ENCODE measurements at places on chromosomes 5 and 9.

DNA sequence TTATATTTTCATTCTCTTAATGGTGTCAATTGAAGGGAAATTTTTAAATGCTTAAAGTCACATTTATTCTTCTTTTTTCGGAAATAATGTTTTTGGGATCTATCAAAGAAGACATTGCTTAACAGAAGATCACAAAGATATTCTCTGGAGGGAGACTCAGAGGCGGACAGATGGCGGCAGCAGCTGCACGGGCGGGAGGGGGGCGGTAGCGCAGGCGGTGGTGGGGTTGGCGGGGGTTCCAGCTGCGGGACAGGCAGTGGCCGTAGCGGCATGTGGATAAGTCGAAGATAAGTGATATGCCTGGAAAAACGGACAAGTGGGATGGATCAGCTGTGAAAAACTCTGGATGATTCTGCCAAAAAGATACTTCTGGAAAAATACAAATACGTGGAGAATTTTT is 31.6 kb upstream of the ZDHHC11B start:
- DNase-seq: no peak

DNA sequence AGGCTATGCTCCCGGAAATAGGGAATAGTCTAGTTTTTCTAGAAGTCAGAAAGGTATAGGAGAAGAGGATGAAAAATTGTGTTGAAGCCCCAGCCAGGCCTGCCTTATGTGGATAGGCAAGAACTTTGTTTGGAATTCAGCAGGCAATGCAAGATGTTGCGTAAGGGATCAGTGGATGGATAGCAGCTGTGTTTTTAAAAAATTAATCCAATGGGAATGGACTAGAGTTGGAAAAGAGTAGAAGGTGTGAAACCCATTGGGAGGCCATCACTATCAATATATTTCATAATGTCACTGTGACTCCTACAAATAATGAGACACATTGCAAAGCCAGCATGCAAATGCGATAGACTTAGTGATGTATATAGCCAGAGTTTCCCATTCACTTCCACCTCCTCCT is 281.9 kb downstream of the MARCHF11 start:
- no peak for DNase-seq

GRCh38 chr5:80057921-80058320 is 22.8 kb downstream of the THBS4 start:
- DNase-seq: no peak

DNA sequence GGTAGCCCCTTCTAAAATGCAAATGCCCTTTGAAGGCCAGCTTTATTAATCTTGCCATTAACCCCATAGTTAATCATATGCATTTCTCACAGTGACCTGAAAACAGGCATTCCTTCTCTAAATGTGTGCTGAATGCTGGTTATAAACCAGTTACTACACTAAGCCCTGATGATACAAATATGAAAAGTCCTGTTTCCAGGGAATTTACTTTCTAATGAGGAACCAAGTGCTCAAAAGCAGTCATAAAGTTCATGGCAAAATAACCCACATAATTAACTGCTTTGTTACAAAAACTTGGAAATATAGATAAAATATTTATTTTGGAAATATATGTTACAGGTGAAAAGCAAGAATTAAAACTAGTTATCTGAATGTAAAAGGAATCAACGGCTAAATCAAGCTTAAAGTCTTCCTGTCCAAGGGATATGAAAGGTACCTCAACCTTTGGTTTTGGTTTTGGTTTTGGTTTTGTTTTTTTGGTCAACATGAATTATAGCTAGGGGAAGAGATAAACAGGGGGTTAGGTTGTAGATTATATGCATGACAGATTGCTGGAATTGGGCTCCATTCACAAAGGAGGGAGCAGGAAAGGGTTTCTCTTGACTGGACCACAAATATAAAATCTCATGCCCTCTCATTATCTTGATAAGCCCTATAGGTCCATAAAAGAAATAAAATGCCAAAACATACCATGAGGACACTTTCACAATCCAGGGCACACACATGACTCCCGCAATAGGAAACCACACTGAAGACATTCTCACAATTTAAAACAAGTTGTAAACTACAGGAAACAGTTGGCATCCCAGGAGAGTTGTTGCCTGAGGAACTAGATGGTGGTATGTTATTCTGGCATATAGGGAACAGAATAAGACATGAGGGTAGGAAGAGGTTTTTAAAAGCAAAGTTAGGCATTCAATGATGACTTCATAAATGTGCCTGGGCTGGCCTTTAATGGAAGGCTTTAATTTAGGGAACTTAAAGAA is 46.7 kb upstream of the MACIR start:
- no peak for DNase-seq

DNA sequence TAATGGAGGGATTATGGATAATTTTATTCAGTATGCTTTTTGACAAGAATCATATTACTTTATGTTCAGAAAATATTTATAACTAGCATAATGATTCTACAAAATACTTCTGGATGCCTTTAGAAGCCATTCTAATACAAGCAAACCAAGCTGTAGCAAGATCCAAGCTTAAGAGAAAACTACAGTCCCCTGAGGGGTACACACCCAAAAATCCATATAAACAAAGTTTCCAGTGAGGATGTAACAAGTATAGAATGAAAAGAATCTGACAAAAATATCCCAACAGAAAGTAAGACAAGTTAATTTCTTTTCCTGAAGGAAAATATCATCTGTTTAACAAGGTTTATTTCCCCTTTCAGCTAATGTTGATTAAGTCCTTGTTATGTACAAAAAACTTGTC is 53.9 kb downstream of the MLLT3 start:
- no peak for DNase-seq

DNA sequence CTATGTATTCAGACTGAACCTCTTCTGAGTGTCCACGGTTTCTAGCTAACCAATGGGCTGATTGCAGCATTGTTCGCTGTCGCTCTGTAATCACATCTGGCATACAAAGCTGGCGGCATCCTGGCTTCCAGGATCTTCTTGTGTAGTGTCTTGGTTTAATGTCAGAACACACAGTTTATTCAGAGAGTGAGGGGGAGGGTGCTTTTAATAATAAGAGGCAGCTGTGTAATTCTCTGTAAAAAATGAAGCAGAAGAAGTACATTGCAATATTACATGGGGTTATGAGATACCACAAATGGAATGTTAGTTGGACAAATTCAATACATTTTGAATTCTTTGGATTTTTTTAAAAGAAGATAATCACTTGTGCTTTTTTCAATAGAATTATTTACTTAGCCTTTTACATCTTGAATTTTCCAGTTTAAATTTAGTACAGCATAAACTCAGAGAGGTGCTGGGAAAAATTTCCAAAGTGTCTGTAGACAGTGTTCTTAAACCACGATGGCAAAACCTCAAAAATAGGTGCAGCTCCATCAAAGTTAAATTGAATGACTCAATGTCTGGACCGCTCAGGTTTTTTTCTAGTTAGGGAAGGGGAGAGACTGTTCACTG is 206.0 kb downstream of the PCSK1 start:
- DNase-seq: no peak

GRCh38 chr5:69134126-69134525 is 32.8 kb upstream of the CCNB1 start:
- no peak for DNase-seq

DNA sequence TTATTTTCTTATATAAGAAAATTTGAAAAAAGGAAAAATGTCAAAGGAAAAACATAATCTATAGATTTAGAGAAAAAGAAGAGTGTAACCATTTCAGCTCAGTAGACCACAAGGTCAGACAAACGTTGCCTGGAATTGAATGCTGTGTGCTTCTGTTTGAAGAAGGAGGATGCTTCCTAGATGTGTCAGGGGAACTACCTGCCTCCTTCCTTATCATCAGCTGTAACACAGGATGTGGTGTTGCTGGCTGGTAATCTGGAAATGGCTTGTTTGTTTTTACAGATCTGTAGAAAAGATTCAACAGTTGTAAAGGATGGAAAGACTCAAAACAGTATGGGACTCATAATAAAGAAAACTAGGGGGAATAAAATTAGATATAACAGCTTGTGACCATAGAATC is 160.7 kb upstream of the MEF2C start:
- no peak for DNase-seq

- peak; percentile 79 for DNase-seq
These were observed 500 bp upstream of the GNAQ start for GRCh38 chr9:78031893-78032729.

GRCh38 chr5:76617675-76618074 is 5.5 kb downstream of the F2RL2 start:
- no peak for DNase-seq

- DNase-seq: no peak
These were observed 31.3 kb upstream of the HTR4 start for GRCh38 chr5:148685520-148686134.

DNA sequence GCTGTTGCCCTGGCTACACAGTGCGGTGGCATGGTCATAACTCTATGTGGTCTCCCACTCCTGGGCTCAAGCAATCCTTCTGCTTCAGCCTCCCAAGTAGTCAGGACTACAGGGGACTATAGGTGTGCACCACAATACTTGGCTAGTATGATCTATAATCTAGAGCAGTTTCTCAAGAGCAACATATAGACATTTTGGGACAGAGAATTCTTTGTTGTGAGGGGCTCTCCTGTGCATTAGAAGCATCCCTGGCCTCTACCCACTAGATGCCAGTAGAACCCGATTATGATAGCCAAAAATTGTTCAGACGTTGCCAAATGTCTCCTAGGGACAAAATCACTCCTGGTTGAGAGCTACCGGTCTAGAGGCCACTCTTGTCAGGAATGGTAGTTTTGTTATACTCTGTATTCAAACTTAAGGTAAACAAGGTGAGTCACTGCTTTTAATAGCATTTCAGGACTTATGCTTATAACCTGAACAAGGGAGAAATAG is 7.2 kb downstream of the ANKHD1 start:
- peak; percentile 13 for DNase-seq

DNA sequence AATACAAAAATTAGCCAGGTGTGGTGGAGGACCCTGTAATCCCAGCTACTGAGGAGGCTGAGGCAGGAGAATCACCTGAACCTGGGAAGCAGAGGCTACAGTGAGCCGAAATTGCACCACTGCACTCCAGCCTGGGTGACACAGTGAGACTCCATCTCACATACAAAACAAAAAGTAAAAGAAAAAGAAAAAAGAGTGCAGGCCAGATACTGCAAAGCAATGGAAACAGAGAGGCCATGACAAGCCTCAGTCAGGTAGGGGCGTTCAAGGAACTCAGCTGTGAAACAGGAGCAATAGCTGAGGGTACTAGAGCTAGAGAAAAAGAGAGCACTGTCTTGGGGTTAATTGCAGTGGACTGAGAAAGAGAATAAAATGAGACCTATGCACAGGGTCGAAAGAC is 56.2 kb downstream of the TIMD4 start:
- no peak for DNase-seq

- no peak for DNase-seq
These were observed 40.3 kb downstream of the SLC24A2 start for GRCh38 chr9:19748278-19749126.

DNA sequence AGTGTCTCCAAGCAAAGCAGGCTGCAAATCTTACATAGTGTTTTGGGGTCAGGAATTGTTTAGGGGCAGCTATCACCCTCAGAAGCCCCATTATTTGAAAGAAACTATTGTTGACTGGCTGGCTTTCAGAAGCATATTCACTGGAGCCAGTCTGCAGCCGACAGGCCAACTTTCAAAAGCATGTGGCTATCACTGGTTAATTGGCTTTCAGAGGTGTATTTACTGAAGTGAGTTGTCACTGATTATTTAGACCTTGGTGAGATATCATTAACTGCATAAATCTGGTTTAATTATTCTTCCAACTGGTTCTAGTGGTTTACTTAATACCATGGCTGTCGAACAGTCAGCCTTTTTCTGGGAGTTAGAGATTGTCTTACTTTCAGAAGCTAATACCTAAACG is 247.0 kb downstream of the CWC27 start:
- DNase-seq: no peak

DNA sequence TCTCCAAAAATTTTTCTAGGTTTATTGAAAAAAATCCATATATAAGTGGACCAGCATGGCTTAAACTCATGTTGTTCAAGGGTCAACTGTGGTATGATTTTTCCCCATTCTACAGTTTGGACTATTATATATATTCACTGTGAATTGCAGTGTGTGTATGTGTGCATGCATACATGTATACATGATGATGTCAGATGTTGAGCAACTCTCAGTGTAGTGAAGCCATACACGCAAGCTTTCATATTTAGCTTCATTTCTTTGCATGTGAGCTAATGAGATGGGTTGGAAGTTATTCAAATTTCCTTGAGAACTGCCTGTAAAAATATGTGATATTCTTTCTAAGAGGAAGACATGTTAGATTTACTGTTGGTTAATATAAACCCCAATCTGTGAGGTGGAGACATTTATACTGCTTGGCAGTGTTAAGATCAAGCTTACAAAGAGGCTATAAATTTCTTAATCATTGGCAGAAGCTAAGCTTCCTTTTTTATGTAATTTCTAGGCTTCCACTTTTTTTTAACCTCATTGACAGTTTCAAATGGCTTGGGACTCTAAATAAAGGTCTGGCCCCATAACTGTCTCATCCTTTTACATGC is 134.8 kb downstream of the GABRG2 start:
- no peak for DNase-seq

GRCh38 chr9:118473521-118473920 is 769.3 kb downstream of the TLR4 start:
- DNase-seq: no peak

DNA sequence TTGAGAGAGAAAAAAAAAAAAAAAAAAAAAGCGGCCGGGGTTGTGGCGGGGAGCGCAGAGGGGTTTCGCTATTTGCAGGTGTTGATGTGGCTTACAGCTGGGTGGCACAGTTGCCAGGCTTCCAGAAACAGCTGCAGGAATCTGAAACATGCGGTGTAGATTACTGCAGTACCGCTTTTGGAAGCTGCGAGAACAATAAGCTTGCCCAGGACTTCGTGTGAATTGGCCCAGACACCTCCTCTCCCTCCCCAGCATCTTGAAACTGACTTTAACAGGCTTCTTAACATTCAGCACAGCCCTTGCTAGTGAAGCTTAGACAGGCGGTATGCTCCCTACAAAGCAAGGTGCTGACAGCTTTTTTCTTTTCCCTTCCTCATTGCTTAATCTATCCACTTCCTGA is 104.0 kb downstream of the ATP10B start:
- DNase-seq: no peak

GRCh38 chr9:135570456-135570855 is 8.9 kb downstream of the PAEP start:
- DNase-seq: no peak

DNA sequence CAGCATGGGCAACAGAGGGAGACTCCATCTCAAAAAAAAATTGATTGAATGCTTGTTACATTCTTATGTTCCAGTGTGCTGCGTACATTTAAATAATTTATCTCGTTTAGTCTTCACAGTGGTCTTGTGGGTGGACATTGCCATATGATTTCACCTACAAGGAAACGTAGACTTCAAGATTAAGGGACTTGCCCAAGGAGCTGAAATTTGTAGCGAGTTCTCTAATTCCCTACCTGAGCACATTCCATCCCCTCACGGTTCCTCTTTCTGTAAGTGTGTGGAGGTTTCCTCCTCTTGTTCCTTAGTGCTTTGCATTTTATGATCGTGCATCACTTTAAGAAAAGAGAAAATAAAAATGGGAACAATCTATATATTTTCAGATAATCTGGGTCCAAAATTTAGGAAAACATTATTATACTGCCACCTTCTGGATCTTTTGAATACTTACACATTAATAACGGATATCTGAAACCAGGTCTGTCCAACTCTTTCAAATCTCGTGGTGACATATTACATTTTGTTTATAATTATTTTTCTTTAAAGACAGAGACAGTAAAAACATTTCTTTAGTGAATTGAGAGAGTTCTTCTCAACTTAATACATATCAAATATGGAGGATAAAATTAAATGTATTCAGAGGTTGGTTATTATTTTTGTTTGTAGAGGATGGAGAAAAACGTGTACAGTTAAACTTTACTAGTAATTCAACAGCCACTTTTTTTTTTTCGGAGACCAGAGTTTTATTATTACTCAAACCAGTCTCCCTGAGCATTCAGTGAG is 29.9 kb upstream of the C7 start:
- peak; percentile 56 for DNase-seq
